ENCODE measurements at places on chromosomes 13 and 19.

DNA sequence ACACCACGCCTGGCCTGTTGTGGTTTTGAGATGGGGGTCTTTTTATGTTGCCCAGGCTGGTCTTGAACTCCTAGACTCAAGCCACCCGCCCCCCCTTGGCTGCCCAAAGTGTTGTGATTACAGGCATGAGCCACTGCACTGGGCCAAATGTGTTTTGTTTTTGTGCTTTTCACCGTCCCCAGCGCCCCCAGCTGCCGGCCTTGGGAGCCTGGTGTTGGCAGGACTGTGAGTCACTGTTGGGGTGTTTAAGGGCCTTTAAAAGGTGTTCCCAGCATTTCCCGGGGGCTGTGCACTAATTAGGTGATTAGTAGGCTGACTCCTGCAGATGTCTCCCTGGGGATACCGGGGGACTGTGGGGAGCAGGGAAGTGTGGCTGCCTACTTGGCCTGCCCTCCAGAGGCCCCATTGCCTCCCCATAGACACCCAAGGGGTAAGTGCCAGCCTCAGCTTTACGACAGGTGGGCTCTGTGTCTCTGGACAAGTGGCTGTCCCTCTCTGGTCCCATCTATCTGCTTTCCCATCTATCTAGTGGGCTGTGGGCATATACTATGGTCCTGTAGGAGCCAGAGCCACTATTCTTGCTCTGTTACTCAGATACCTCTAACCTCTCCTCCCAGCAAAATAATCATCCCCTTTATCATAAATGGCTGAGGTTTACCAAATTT lies 11.8 kb upstream of the TLE5 start:
- DNase-seq: no peak

GRCh38 chr19:33410915-33411401 lies 37.4 kb downstream of the CEBPG start:
- DNase-seq: no peak

GRCh38 chr13:63671296-63671695 lies 2255.6 kb upstream of the PCDH20 start:
- no peak for DNase-seq

GRCh38 chr13:30409886-30410704 lies 12.2 kb upstream of the UBE2L5 start:
- DNase-seq: no peak

GRCh38 chr19:38875656-38876395 lies 2.2 kb downstream of the RINL start:
- DNase-seq: no peak

- DNase-seq: no peak
Measured at GRCh38 chr19:2274931-2275535, 6.9 kb downstream of the PEAK3 start.

DNA sequence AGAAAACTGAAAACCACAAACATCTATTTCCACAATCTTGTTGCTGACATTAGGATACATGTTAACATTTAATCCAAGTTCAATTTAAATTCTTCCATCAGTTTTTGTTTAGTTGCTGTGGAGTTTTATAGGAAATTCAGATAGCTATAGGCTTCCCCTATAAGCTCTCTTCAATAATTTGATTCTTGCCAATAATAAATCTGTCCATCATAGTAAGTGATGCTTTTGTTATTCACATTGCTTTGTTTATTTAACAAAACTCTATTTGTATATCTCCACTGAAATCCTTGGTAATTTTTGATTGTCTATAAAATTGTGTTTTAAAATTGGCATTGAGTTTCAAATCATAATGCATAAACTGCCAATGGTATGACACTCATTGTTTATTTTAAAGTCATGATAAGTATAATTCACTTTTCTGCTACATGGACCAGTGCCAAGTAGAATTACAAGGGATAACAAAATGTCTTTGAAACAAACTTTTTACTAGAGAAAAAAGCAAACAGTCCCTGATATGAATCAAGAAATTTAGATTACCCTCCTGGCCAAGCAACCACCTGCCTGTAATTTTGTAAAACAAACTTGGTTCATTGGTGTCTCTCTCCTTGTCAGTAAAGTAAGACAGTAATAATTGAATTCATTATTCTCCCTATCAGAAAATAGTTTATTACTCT lies 577.3 kb upstream of the GPC6 start:
- no peak for DNase-seq

DNA sequence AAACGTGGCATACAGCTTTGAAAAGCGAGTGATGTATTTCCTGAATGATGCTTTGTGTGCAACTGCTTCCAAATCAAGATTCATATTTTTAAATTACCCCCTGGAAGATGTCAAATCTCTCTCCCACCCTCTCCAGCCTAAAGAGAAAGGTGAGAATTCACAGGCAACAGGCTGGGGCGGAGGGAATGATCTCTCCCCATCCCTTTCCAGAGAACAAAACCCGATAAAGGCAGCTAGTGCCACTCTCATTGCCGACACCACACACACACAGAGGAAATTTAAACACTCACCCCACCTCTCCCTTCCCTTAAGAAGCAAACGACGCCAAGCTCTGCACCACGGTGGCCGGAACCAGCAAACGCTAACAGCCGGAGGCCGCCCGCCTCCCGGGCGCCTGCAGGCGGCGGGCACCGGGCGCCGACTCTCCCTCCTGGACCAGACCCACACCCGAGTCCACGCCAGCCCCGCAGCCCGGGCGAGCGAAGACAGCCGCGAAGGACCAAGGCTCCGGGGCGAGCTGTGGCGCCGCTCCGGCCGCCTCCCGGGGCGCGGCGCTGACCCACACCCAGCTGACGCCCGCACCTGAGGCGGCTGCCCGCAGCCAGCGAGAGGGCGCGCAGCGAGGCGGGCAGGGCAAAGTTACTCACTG lies 477 bp downstream of the LNX2 start:
- DNase-seq: peak; percentile 58

DNA sequence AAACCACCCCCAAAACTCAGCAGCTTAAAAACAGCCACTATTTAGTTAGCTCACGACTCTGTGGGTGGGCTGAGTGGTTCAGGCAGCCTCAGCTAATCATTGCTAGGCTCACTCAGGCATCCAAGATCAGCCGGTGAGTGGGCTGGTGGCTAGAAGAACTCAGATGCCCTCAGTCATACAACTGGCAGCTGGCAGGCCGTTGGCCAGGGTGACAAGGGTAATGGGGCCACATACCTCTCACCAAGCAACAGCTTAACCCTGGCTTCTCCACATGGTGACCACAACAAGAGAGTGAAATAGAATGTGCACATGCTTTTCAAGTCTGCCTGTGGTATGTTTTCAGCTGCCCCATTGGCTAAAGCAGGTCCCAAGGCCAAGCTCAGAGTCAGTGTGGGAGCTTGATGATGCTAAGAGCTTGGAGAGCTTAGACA lies 435.4 kb upstream of the TSHZ3 start:
- DNase-seq: no peak

GRCh38 chr13:35930665-35931631 lies 200.2 kb downstream of the DCLK1 start:
- DNase-seq: no peak

- no peak for DNase-seq
Measured at GRCh38 chr19:5023128-5023571, 54.2 kb downstream of the KDM4B start.

- DNase-seq: peak; percentile 1
Measured at GRCh38 chr13:39263033-39263432, 224.8 kb downstream of the NHLRC3 start.

- DNase-seq: no peak
Measured at GRCh38 chr13:68551701-68552522, 1321.8 kb upstream of the PCDH9 start.
